ENCODE measurements at places on chromosomes 5 and 9.

GRCh38 chr9:116695438-116695837 is 8.3 kb downstream of the TRIM32 start:
- no peak for DNase-seq

DNA sequence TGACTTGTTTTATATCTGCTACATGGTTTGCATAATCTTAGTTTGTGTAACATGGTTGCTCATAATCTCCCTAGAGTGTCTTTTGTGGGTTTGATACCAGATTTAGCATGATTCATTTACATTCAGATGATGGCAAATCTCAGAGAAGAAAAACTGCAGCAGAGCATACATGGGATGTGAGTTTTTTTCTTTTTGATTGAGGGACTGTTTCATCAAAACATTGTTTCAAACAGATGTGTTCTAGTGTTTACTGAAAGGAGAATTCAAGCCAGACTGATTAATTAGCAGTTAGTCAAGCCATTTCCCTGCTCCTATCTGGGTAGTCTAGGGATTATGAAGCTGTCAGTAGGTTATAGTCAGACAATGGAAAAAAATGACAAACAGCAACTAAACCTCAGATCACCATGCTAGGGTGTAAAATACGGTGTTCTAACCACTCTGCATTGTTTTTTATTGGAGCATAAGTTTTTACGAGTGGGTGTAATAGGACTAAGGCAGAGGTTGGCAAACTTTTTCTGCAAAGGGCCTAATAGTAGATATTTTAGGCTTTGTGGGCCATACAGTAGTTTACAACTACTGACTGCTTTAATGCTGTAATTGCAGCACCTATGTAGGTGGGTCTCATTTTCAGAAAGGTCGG is 10.5 kb upstream of the GDNF start:
- DNase-seq: no peak

GRCh38 chr5:130890610-130891009 is 274.4 kb downstream of the HINT1 start:
- no peak for DNase-seq

- no peak for DNase-seq
Measured at GRCh38 chr5:178198706-178199105, 5.6 kb upstream of the HNRNPAB start.

DNA sequence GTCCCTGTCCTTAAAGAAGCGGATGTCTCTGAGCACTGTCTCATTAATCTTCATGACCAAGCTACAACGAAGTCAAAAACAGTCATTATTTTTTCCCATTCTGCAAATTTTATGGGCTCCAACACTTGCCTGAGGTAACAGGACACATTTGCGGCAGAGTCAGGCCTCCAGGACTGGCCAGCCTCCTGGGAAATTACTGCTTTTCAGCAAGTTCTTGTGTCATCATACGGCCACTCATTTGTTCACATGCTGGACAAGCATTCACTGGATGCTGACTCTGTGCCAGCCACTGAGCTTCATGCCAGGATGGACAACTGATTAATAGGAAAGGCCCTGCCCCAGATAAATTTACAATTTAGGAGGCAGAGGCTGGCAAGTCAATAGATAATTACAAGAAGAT is 305.7 kb downstream of the ACTL7B start:
- DNase-seq: no peak

GRCh38 chr5:160496334-160496733 is 74.7 kb downstream of the PTTG1 start:
- no peak for DNase-seq

DNA sequence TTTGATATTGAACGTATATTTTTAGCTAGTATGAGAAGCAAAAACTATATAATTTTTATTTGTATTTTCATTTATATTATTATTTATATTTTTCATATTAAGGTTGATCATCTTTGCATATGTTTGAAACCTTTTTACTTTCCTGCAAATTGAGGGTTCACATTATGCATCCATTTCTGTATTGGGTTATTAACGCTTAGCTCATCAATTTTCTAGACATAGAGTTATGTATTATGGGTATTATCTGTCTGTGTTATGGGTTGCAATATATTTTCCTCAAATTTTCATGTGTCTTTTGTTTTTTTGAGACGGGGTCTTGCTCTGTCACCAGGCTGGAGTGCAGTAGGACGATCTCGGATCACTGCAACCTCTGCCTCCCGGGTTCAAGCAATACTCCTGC is 2377.0 kb upstream of the WWC1 start:
- DNase-seq: no peak

DNA sequence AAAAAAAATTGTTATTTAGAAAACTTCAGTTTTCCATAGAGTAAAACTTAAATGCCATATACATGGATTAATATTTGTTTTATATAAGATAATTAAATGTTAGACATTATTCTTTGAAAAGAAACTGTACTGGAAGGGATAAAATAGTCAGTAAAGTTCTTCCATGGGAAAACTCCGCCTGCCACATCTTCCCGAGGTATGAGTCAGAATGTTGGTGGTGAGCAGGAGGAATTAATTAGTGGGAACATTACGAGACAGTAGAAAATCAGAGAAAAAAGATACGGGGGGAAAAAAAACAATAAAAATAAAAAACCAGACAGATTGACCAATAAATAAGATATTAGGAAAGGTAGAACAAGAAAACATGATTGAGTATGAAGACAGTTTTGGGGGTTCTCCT is 930.3 kb upstream of the C9orf72 start:
- DNase-seq: no peak

DNA sequence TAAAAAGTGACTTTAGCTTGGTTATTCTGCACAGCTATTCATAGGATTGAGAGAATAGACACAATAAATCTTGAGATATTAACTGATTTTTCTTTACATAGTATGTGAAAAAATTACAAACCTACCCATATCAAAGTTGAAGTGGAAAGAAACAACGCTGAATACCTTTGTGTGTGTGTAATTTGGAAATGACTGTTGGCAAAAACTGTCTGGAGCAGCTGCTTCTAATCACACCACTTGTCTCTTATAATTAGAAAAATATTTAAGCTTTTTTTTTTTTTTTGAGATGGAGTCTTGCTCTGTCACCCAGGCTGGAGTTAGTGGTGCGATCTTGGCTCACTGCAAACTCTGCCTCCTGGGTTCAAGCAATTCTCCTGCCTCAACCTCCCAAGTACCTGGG is 110.8 kb upstream of the POC5 start:
- no peak for DNase-seq

DNA sequence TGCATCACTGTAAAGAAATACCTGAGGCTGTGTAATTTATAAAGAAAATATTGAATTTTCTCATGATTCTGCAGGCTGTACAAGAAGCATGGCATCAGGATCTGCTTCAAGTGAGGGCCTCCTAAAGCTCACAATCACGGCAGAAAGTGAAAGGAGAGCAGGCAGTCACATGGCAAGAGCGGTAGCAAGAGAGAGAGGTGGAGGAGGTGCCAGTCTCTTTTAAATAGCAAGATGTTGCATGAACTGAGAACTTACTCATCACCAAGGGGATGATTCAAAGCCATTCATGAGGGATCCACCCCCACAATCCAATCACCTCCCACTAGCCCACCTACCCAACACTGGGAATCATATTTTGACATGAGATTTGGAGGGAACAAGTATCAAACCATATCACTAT is 184.5 kb upstream of the PAPPA start:
- no peak for DNase-seq

GRCh38 chr9:69882998-69883565 is 62.5 kb downstream of the CFAP95 start:
- no peak for DNase-seq

- DNase-seq: no peak
Measured at GRCh38 chr5:72692231-72692637, 124.2 kb upstream of the TNPO1 start.

DNA sequence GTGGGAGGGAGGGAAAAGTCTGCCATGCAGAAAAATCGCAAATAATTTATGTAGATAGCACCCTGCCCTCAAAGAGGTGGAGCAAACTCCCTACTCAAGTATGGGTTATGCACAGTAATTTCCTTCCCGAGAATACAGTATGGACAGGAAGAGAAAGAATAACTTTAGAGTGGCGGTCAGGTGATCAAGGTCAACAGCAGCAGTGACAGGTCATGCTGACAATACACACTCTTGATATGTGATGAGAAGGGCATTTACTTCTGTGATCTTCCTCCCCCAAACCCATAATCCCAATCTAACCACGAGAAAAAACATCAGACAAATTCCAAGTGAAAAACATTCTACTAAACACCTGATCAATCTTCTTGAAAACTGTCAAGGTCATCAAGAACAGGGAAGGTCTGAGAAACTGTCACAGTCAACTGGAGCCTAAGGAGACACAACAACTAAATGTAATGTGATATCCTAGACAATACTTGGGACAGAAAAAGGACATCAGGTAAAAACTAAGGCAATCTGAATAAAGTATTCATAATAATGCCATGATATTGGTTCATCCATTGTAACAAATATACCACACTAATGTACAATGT is 11.7 kb downstream of the BICD2 start:
- no peak for DNase-seq

GRCh38 chr5:156245895-156246294 is 81.1 kb upstream of the SGCD start:
- no peak for DNase-seq

- DNase-seq: no peak
Measured at GRCh38 chr5:148626081-148626613, 28.2 kb downstream of the HTR4 start.

GRCh38 chr5:138033907-138034306 is 1.0 kb upstream of the FAM13B start:
- DNase-seq: no peak

GRCh38 chr5:15827741-15828140 is 327.8 kb downstream of the FBXL7 start:
- DNase-seq: no peak

DNA sequence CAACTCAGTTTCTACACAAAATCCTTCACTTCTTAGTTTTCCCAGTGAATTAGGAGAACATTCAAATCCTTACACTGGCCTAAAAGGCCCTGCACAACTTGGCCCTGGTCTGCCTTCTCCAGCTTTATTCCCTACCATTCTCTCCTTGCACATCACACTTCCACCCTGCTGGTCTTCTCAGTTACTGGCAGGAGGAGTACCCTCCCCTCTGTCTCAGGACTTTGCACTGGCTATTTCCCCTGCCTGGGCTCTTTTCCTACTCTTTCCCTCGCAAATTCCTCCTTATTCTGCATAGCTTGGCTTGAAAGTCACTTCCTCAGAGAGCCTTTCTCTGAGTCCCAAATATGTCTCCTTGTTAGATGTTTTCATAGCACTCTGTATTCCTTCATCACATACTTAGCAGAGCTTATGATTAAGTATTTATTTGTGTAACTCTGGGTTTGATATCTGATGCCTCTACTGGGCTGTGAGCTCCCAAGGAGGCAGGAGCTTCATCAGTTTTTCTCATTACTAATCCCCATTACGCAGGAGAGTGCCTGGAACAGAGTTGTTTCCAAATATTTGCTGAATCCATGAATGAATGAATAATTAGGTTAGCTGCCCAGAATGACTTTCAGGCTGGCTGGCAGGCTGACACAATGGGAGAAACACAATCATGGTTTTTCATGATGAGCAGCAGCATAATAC is 159.8 kb upstream of the KLF9 start:
- no peak for DNase-seq

DNA sequence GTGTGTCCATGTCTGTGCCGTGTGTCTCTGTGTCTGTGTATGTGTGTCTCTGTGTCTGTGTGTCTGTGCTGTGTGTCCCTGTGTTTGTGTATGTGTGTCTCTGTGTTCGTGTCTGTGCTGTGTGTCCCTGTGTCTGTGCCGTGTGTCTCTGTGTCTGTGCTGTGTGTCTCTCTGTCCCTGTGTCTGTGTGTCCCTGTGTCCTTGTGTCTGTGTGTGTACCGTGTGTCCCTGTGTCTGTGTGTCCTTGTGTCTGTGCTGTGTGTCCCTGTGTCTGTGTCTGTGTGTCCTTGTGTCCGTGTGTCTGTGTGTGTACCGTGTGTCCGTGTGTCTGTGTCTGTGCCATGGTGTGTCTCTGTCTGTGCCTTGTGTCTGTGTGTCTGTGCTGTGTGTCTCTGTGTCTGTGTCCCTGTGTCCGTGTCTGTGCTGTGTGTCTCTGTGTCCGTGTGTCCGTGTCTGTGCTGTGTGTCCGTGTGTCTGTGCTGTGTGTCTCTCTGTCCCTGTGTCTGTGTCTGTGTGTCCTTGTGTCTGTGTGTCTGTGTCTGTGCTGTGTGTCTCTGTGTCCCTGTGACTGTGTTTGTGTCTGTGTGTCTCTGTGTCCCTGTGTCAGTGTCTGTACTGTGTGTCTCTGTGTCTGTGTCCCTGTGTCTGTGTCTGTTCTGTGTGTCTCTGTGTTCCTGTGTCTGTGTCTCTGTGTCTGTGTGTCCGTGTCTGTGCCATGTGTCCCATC is 23.2 kb downstream of the CACNA1B start:
- no peak for DNase-seq

DNA sequence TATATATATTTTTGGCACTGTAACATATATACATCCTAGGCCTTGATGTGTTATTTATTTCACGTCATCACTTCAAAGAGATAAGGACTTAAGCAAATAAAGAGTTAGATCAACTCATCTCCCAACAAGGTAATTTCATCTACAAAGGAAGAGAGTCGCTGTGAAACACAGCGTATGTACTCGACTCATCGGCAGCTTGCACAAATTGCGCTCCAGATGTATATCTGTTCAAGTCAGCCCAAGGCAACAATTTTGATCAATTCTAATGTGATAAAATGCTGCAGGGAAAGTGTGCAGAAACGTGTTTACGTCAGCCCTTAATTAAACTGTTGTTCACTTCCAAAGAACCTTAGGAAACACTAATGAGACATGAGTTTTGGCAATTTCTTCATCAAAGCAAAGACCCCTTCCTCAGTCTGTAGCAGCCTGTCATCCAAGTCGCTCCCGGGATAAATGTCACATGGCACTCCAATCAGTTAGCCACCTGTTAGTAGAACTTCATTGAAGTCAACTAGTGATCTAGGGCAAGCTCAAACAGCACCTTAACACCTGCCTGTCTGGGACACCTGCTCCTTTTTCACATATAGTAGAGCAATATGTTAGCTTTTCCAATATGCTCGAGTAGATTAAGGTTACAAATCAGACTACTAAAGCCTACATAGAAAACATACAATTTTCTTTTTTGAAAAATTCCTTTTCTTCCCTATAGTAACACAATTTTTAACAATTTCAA is 182.4 kb downstream of the NFIB start:
- DNase-seq: no peak

DNA sequence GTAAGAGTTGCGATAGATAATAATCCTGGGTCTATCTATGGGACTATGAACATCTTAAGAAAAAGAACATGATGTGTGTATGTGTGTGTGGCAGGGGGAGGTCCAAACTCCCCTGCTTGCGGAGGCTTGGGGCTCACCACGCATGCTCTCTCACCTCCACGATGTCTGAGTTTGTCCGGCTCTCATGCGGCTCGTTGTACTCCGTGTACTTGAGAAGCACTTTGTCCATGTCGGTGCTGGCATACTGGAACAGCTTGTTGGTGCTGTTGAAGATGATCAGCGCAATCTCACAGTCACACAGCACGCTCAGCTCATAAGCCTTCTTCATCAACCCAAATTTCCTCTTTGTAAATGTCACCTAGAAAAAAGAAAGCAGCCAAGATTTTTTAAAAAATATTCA is 78.5 kb downstream of the MEF2C start:
- no peak for DNase-seq

DNA sequence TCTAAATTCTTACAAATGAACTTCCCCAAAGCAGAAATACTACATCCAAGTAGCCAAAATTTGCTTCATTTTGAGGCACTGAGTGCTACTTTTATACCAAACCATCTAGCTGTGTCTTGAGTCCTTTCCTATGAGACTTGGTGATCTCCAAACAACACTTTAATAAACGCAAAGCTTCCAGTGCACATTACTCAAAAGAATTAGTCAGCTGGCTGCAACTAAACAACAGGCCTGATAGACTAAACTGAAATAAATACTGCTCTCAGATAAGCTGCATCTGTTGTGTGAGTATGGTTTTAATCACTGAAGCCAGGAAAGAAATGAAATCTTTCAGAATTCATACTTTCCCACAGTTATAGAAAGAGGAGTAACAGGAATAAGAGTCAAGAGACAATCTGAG is 80.3 kb downstream of the VCAN start:
- no peak for DNase-seq
